Uterus (tissue), 4 donors: ENCODE measurements at places on chromosomes 7 and 10. TPM values are rescaled to one million over a fixed set of nuclear protein-coding genes. Genes with fewer than 3 reads are reported as not detected.
A peak's percentile ranks its signal among the peaks of the same experiment; 100 is the strongest.

GRCh38 chr7:8176370-8177081, 85.4 kb downstream of the ICA1 start:
- DNase-seq: no peak

RPEL1 gene
- 0.35 TPM for total RNA-seq

DNA sequence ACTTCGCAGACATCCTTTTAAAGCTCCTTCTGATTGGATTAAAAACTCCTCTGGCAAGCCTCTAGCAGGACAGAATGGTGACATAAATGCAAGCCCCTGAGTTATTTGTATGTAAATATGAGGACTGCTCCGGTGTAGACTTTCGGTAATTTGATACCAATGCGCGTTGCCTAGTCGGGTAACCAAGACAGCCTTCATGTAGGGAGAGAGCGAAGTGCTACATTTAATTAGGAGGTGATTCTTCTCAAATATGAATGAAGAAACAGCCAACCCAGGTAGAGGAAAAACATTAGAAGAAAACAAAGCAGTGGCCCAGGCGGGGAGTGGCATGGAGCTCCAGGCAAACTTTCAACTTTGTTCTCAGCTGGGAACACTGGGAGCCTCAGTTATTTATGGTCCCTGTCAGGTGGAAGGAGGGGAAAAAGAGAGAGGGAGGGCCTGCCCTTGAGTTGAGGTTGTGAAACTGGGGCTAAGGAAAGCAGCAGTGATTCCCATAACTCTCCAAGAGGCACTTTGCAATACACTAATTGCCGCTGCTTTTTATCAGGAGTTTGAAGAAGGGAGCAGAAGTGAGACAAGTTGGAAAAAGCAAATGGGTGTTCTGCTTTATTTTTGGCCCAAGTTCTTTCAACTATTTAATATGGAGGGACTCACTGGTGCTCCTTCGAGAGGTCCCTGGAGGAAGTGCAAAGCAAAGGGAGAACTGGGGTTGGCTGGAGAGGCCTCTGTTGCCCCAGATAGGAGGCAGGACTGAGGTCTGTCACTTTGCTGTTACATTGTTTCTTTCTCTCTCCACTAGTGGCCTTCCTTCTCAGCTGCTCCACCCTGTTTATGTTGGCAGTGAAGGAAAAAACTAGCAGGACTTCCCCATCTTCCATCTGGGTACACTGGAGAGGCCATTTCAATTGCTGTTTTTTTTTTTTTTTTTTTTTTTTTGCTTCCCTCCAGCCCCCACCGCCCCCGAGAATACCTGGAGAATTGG, 234.6 kb upstream of the CCDC6 start:
- DNase-seq: peak; percentile 76

GRCh38 chr10:86287110-86287793, 79.3 kb downstream of the GRID1 start:
- DNase-seq: no peak

- DNase-seq: no peak
Observed at GRCh38 chr10:97822261-97822687, 27.4 kb upstream of the GOLGA7B start.

GRCh38 chr10:52609626-52610240, 162.9 kb downstream of the MBL2 start:
- DNase-seq: no peak

PIK3AP1 gene
- total RNA-seq: 1.7 TPM

GRCh38 chr7:108455998-108456677, at the start of gene NRCAM:
Gene NRCAM (minus strand): TSS chr7:108456436. CDS start chr7:108240064, 216,372 bp downstream.
- DNase-seq: no peak

PTPN20 gene
- not detected for total RNA-seq

DNA sequence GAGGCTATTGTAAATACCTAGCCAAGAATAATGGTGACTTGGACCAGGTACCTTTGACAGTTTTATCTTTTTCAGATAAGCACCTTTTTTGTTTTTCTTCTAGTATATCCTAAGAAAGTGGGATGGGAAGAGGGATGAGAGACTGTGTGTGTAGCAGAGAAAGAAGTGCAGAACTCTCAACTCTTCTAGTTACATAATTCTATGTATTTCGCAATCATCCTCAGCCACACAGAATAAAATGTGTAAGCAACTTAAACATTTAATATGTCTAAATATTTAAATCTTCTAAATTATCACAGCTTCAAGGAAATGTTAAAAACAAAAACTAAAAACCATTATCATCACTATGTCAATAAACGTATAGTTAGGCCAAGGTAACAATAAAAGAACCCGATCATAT, 42.6 kb upstream of the GSAP start:
- no peak for DNase-seq

GRCh38 chr10:104077247-104077646, 8.4 kb downstream of the COL17A1 start:
- no peak for DNase-seq

ENTPD1 gene
- total RNA-seq: 42.4 TPM

DNA sequence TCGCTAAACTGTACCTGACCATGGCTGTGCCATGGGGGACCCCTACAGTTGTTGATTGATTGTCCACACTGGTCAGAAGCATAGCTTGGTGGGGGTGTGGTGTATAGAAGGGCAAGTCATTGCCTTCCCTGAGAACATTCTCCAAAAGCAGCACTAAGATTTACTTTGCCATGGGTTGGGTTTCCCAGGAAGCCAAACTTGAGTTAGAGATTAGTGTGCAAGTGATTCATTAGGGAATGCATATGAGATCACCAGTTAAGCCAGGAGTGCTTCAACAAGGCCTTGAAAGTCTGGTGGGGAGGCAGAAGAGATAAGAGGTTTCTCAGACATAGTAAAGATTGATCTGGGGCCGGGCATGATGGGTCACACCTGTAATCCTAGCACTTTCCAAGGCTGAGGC, 21.4 kb upstream of the TPST1 start:
- DNase-seq: no peak

CCDC136 gene
- 13.0 TPM for total RNA-seq

NSMCE4A gene
- total RNA-seq: 80.3 TPM

DNA sequence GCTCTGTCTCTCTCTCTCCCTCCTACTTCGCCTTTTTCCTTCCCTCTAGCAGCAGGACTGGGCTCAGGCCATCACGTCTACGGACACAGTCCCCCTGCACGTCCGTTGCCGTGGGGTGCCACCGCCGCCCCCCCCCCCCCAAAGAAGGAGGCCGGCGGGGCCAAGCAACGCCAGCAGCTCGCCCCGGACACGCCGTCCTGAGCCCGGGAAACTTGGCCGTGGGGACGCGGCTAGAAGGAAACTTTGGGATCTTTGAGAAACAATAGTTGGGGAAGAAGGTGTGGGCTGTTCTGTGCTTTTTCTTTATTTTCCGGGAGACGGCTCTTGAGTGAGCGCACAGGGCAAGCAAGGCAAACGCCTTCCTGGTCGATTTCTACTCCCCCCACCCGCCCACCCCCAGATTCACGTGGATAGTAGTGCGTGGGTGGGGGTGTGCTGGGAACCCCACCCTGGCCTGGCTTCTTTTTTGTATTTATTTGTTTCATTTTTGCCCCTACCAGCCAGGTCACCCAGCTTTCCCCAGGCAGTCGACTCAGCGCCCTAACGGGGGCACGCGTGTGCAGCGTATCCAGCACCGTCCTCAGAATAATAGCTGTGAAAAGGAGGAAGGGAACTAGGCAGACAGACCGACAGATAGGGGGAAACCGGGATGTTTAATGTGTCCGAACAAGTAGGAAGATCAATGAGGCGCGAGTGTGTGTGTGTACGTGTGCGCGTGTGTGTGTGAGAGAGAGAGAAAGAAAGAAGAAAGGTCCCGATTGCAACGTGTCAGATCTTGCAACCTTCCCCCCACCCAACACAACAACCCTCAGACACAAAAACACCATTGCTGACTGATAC, 1.4 kb downstream of the MXI1 start:
- peak; percentile 48 for DNase-seq

- DNase-seq: no peak
Observed at GRCh38 chr10:69412232-69412790, 4.4 kb downstream of the TACR2 start.

DNA sequence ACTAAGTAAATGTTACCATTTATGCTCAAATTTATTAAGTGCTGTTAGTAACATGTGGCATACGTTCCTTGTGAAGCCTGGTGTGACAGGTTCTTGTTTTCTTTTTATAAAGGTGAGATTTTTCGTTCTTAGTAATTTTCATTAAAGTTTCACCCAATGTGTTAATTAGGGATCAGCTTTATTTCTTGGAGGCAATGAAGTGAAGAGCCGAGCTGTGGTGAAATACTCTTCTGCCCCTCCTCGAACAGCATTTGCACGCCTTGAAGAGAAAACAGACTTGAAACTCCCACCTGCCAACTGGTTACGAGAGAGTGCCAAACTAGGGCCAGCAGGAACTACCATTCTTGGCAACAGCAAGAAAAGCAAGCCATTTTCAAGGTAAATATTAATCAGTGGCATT, 1.5 kb downstream of the EDRF1 start:
- DNase-seq: no peak

SPDYE8 gene
- not detected for total RNA-seq

ASB4 gene
- not detected for total RNA-seq

DNA sequence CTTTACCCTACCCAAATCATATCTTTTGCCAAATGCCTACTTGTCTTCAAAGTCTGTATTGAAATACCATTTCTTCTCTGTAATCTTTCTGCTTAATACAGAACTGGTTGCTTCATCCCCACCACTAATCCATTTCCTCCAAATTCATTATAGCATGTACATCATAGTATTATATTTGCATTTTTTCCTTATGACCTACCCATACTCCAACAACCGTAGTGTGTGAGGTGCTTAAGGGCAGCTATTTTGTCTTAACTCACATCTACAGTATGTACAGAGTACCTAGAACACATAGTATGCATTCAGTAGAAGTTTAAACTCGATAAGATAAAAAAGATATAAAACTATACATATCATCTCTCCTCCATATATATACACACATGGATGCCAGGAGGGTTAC, 23.7 kb downstream of the ACSL5 start:
- no peak for DNase-seq

NOS3 gene
- total RNA-seq: 6.6 TPM

CROT gene
- total RNA-seq: 4.1 TPM

DNA sequence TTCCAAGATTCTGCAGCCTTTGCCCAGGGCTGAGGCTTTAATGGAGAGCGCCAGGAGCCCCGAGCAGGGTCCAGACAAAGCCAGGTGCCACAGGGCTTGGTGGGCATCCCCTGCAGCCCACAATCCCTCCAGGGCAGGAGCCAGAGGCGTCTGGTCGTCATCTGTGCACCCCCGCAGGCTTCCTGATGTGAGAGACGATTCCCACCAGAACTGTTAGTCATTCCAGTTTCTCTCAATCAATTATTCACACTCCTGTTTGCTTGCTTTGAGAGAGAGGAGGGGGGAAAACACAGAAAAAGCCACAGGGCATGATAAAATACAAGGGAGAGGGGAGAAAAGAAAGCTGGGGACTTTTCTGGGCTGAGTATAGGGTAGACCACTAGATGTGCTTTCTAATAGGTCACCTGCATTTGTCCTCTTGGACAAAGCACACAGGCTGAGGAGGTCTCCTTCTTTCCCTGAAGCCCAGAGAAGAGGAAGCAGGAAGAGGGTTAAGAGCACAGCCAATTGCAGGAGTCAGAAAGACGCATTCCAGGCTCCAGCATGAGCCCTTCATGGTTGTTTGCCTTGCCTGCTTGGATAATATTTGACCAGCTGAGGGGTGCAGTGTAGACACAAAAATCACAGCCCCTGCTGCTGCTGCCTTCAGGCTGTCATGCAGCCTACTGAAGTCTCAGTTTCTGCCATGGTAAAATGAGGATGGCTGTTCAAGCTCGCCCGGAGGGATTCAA, 194.4 kb downstream of the PLXNA4 start:
- DNase-seq: no peak

GRCh38 chr7:157881048-157881771, 544.4 kb downstream of the DNAJB6 start:
- no peak for DNase-seq

GRCh38 chr10:51092402-51092801, 18.1 kb downstream of the PRKG1 start:
- DNase-seq: peak; percentile 86

TMEM184A gene
- not detected for total RNA-seq

DNA sequence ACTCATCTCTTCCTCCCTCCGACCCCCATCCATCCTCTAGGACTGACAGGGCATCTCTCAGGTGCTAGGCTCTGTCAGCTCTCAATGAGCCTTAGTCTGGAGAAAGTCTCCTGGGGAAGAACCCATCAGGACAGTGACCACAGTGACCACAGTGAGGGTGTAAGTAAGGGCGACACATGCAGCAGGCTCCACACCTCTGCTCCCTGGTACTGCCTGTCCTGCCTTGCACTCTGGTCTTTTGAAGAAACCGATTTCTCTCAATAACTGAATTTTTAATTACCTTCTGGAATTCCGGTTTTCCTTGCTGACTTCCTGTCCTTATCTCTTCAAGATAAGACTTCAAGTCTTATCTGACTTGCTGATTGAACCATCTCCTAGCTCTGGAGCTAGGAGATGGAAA, 190.2 kb downstream of the ACTR3B start:
- no peak for DNase-seq

GRCh38 chr7:143259765-143260164, 3.5 kb upstream of the GSTK1 start:
- no peak for DNase-seq

ARHGAP22 gene
- total RNA-seq: 3.6 TPM

DNA sequence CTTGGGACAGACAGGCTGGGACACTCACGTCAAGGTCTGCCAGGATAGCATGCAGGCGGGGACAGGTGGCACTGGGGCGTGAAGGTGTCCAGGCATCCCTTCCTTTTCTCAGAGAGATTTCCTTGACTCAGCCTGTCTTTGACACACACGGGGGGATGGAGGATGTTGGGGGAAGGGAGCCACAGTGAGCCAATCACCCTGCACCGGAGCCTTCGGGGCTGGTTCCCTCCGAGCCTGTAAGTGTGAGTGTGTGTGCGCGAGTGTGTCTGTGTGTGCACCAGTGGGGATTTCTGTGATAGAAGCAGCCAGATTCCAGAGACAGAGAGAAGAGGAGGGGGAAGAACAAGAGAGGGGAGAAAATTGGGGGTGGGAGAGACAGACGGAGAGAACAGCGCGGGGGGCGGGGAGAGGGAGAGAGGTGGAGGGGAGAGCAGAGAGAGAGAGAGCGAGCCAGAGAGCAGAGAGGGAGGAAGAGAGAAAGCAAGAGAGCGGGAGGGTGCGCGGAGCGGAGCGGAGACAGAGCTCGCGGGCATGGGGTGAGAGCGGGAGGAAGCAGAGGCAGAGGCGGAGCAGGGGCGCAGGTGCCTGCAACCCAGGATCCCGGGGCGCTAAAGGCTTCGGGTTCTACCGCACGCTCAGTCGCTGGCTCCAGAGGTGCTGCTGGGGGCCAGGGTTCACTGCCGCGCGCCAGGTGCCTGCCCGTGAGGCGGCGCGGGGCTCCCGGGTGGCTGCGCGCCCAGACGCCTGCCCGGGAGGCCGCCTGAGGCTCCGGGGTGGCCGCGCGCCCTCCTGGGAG, 466 bp upstream of the GPR26 start:
- no peak for DNase-seq

GBX1 gene
- not detected for total RNA-seq

DNA sequence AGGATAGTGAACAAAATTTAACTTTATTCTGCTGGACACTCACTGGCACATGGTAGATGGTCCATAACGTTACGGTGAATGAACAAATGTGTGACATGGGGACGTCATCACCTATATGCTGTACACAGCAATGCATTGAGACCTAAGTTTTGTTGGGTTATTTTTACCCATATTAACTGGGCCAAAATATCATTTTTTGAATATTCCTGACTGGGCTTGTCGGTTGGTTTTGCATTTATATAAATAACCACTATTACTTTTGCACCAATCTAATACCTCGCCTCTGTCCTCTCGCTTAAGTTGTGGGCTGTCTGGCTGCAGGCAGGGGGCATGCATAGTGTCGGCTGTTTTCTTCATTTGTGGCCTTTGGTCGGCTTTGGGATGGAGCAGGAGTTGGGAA, 161.7 kb downstream of the USP6NL start:
- DNase-seq: no peak

TLX1 gene
- not detected for total RNA-seq
